ENCODE measurements at places on chromosomes 1 and 21. TPM values are rescaled to one million over a fixed set of nuclear protein-coding genes. Genes with fewer than 3 reads are reported as not detected.

- peak; percentile 7 for DNase-seq
These were observed 28.7 kb upstream of the COL6A2 start for GRCh38 chr21:46069166-46069565.

DNA sequence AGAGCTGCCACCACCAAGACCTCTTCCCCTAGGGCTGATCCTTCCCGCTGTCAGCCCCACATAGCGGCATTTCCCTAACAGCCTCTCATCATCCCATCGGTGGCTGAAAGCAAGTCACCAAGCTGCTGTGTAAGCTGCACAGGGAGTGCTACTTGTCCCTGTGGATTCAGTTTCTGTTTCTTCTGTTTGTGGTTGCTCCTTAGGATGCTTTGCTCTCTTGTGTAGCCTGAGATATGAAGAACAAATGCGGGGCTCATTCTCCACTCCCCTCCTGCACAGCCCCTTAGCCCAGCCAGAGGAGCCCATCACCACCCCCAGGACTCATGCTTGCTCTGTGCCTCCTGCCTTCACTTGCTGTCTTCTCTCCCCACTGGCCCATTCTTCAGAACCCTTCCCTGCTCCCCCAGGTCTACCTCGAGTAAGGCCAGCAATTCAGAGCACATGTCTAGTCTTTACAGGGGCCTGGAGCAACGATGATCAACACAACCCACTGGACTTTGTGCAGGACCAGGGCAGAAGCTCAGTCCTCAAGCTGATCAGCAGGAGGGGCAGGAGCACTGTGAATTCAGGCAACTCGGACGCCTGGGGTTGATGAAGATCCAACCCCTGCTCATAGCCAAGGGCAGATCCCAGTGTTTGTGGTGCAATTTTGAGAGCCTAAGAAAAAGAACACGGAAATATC lies 82.6 kb upstream of the GALNT2 start:
- no peak for DNase-seq

DNA sequence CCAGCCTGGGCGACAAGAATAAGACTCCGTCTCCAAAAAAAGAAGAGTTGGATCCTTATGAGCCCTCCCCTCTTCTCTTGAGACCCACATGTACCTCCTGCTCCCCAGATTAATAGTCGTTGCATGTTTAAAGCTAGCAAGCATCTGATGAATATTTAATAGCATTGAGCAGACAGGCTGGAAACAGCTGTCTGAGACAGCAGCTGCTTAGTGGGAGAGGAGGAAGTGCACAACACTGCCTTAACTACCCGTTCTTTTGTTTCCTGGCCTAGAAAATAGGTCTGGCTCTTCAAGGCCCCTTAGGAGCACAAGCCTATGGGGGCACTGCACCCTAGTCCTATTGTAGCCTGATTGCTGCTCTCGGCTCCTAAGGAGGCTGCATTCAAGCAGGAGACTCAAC lies 17.3 kb upstream of the TMEM39B start:
- no peak for DNase-seq

The DCST2 gene
- 0.19 TPM for total RNA-seq

DNA sequence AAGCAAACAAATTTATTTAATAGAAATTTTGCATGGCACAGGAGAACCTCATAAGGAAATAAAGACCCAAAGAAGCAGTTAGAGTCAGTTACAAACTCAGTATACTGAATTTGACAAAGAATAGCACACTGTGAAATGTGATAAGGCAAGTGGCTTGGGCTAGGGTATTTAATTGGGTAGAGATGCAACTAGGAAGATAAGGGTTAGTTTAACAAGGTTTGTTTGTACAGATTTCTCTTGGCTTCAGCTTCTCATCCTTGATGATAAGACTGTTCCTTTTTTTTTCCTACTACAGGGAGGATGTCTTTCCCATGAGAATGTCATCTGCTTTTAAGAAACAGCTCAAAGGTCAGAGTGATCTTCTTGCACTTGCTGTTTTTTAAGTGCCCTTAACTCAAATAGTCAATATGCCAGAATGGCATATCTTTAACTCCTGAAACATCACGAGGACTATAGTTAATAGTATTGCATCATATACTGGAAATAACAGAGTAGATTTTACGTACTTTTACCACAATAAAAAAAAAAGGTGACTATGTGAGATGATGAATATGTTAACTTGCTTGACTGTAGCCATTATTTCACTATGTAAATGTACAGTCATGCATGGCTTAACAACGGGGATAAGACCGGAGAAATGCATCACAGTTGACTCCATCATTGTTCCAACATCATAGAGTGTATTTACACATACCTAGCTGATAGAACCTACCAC lies 9.2 kb upstream of the TRAF3IP3 start:
- DNase-seq: no peak

DNA sequence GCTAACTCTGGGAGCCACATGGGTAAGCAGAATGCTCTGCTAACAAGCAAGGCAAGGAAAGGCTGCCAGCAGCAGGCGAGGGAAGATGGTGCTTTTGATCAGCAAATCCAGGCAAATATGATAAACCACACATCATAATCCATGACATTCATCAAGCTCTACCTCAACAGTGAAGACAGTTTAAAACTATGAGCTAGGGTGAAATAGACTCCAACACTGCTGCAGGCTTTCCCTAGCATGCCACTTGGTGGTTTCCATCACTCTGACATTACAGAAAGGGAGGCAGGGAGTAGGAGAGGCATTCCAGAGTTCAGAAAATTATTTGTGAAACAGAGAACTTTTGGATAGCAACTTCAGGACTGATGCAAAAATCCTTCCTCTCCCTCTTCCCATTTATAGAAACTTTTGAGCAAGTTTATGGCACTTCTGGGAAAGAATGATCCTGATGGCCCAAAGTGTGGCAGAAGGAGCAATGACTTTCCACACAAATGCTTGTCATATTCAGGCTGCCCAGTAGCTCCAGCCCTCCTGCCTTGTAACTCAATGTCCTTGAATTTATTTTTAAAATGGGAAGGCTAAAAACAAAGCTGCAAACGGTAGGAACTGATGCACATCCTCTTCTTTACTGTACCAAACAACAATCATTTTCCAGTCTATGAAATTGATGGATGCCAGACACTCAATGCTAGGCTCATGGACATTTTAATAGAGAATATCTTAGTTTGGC lies 70.8 kb downstream of the SMYD2 start:
- no peak for DNase-seq

The AIRE gene
- 0.16 TPM for total RNA-seq

The CA6 gene
- total RNA-seq: not detected

GRCh38 chr1:201673915-201674314 lies 135.0 kb downstream of the NAV1 start:
- no peak for DNase-seq

DNA sequence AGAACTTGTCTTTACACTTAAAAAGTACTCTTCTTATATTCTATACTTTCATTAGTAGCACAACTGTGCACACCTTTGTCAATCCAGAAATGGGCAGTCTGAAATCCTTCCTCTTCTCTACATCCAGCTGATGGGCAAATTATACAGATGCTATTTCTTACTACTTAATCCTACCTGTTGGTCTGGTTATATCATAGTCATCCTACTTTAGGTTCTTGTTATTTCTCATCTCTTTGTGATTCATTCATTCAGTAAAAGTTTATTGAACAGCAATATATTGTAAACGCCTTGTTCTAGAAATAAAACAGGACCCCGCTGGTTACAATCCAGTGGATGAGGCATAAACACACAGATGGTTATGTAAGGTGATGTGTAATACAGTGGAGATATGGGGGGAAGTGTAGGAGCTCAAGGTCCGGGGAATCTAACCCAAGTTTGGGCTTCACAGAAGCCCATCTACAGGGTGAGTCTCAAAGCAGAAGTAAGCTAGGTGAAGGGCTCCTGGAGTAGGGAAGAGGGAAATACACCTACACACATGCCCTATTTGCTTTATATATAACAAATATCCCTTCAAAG lies 11.8 kb upstream of the FUBP1 start:
- no peak for DNase-seq

GRCh38 chr1:67052741-67053534 lies 1.0 kb downstream of the SLC35D1 start:
- DNase-seq: peak; percentile 28

Measured in heart left ventricle (tissue), 16 donors.